Left ventricle myocardium inferior (tissue), 1 donor: ENCODE measurements at places on chromosomes 3 and 15. TPM values are rescaled to one million over a fixed set of nuclear protein-coding genes. Genes with fewer than 3 reads are reported as not detected.

GRCh38 chr3:171285287-171285686 lies 174.9 kb downstream of the TNIK start:
- no peak for DNase-seq

DAZL gene
- not detected for total RNA-seq

DNA sequence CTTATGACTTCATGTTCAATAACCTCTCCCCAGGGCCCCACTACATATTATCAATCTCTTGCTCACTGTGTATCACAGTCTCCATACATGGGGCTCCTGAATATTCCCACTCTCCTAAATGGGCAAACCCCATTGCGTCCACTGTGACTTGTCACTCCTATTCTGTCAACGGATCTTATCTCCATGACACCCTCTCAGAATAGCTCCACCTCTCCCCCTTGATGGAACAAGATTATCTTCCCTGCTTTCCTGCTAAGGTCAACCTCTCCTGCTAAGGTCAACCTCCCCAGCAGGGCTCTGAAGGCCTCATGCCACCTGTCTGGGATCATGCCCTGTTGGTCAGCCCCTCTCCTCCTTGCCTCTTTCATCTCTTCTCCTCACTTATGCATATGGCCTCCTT lies 1.8 kb downstream of the CLDN18 start:
- DNase-seq, result no peak

DNA sequence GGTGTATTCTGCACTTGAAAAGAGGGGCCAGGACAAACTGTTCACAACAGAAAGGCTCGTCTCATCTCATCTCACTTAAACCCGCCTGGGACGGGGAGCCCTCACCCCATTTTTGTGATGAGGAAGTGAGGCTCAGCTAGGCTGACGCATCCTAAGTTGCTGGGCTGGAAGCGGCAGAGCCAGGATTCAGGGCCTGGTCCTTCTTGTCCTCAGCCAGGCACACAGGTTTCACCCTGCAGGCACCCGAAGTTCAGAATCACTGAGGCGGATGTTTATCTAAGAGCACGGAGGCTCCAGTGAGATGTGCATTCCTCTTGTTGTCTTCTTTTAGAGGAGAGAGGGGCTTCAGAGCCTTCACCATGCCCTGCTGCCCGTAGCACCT lies 51.1 kb upstream of the PLXNA1 start:
- DNase-seq, result no peak

GRCh38 chr3:80606073-80606472 lies 838.3 kb upstream of the ROBO1 start:
- DNase-seq, result no peak

COL7A1 gene
- total RNA-seq, result 24.4 TPM

- no peak for DNase-seq
Measured at GRCh38 chr3:42214064-42214463, 51.9 kb downstream of the CCK start.

GRCh38 chr15:58042006-58042405 lies 23.5 kb downstream of the ALDH1A2 start:
- DNase-seq, result no peak

DNA sequence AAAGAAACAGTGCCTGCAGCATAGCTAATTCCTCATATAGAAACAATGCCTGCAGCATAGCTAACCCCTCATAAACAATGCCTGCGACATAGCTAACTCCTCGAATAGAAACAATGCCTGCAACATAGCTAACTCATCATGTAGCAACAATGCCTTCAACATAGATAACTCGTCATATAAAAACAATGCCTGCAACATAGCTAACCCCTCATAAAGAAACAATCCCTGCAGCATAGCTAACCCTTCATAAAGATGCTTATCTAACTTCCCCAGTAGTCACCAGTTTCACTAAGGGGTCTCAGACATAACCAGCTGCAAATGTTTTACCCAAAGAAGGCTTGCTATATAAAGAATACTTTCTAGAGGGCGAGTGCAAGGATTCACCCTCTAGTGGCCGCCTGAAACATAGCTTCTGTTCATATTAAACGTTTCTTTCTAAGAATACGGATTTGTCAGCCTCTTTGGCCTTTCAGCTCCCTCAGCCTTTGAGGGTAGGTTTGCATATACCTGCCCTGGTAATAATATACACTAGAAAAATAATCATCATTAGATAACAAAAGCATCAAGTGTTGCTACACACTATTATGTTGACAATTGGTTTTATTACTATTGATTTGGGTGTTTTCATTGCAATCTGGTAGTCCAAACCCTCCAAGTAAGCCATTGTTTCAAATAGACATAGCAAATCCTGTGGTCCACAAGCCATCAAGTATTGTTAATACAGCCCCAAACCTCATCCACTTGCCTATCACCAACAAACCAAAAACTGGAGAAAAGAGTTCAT lies 44.4 kb upstream of the FAN1 start:
- no peak for DNase-seq

GOLGA6L7 gene
- not detected for total RNA-seq

DNA sequence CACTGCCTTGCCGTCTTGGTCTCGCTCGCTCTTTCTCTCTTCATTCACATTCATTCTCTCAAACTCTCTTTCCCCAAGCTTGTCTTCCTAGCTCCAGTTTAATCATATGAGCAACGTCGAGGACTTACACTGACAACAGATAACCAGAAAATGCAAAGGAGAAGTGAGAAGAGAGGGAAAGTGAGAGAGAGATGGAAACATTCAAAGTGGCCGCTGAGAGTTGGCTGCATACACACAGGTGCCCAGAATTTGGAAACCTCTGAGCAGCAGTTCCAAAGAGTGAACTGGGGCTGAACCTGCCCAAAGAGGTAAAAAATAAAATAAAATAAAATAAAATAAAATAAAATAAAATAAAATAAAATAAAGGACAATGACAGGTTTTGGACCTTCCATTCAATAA lies 583.0 kb downstream of the FOXP1 start:
- DNase-seq, result no peak

- peak; percentile 53 for DNase-seq
Measured at GRCh38 chr3:141076797-141077571, 25.8 kb downstream of the SPSB4 start.

DNA sequence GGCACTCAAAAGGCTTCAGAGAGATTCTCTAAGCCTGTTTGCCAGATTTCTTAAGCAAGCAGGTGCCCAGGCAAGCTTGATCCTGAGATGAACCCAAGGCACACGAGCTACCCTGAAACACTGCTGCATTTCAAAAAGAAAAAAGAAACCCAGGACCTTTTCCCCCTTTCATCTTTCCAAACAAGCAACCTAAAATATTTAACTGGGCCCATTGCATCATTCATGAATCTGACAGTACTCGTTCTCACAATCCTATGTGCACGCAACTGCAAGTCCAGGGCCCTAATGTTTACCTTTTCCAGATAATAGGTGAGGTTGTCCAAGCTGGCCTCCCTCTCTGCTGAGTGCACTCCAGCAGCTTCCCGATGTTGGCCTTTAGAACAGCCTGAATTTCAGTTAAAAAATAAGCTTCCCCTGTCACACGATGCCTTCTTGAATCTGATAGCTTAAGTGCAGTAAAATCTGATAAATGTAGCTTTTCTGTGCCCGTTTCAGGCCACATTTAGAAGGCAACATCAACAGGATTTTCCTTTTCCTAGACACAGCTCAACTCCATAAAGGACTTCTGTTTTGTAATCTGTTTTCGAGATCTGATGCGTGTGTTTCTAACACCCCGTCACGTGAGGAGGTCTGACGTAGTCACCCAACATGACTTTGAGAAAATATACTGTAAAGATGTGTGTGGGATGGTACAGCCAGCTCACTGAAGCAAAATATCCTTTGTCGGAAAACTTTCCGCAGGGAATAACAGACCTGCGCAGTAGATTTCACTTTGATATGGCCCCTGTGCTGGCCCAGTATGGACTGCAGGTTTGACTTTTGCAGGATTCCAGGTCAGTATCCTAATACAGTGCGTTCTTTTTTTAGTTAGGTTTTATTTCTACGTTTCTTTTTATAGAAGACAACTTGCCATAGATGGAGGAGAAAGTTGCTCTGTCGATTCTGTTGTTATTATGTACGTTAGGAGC lies 55.1 kb upstream of the RASA2 start:
- no peak for DNase-seq

- no peak for DNase-seq
Measured at GRCh38 chr15:77327168-77327567, 92.7 kb downstream of the PEAK1 start.

GRCh38 chr15:31263751-31264558 lies 62.7 kb upstream of the KLF13 start:
- DNase-seq, result peak; percentile 78

DNA sequence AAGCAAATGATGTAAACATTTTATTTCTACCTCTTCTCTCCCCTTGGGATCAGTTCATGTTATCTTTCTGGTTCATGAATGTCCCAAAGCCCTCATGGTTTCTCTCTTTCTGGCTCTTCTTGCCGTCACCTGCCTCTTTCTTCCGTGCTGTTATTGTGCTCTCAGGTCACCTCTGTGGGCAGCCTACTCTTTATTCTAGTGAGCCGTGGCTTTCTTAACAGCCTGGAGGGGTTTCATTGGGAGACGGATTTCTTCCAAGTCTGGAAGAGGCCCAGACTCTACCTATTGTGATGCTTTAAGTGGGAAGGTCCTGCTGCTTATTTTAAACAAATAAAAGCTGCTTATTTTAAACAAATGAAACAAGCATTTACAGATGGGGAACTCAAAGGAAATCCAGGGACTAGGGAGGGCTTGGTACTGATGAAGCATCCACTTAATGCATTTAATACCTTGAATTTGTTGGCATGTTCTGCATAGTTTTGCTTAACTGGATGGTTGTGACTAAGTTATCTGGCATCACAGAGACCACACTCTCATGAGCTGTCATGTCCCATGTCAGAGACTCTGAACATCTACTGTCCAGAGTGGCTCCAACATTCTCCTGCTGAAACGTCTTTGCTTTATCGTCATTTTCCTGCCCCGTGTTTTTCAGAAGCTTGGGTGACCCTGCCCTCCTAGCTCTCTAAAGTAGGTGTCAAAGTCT lies 443.3 kb downstream of the GABRG3 start:
- no peak for DNase-seq

DNA sequence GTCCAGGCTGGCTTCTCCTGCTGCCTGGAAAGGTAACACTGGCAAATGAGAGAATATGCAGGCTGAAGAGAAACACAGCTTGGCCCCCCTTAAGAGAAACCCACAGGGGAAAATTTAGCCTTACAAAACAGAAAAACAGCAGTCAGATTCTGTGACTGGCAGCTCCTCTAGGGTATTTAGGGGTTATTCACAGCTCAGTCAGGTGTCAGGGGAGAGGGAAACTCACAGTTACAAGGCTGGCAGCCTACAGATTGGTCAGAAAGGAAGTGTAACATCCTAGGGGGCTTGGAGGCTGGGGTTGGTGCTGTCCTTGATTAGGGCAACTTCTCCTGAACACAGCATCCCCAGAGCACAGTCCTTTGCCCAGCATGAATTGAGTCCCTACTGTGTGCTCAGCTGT lies 81.4 kb downstream of the SEMA5B start:
- no peak for DNase-seq
